Hepatocyte (in vitro differentiated cells): ENCODE measurements at places on chromosomes 11 and 22. TPM values are rescaled to one million over a fixed set of nuclear protein-coding genes. Genes with fewer than 3 reads are reported as not detected.

DNA sequence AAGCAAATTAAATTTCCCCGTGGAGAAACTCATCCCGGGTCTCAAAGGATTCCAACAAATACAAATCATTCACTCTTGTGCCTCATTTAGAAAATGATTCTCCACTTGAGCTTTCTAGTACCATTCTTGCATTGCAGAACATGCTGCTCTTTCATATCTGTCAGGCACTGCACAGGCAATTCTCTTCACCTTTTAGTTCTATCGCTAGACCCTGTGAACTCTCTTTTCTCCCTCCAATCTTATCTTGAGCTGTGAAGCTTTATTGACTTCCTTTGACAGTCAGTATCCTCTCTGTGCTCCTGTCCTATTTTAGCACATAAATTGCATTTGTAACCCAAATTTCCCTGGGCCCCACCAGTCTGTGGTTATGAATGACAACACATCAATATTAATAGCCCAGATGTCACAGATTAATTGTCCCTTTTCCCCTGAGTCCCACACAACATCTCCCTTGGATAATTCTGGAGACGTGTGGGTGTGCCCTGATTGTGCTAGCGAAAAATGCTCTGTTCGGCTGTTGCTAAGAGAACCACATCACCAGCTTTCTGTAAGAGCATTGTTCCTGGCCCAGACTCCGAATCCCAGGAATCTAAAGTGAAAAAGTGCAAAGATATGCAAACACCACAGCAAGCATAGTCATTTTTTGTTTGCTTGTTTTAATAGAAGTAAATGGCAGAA lies 22.4 kb upstream of the SC5D start:
- DNase-seq = no peak
- H3K4me1 ChIP-seq = no peaks in the 10 kb centered on the region
- H3K27me3 ChIP-seq = no peaks in the 10 kb centered on the region
- no peak overlapping the region for H3K27ac ChIP-seq

DNA sequence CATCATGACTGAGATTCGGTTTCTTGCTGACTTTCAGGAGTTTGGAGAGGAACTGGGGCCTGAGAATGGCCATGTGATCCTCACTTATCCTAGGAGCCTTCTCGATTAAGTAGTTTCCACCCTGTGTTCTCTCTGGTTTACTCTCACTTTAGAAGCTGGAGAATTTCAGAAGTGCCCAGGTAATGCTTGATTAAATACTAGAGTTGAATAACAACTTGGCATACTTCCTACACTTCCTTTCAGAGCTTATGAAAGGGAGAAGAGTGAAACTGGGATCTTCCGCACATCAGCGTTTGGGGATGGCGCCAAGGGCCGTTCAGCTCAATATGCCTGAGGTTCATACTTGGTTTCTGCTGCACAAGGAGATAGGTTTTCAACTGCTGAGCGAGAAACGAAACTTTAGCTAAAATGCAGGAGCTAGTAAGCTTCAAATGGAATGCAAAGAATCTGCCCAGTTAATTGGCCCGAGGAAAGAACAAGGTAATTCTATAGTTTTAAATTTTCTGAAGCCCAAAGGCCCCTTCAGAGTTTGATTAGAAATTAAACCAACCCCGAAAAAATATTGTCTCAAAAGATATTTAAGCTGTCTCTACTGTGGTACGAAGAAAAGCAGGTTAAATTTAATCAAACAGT lies 823 bp upstream of the MUC15 start:
- no peak for DNase-seq
- H3K27me3 ChIP-seq = no peaks in the 10 kb centered on the region
- H3K4me3 ChIP-seq = no peak overlapping the region
- no peak overlapping the region for H3K27ac ChIP-seq

DNA sequence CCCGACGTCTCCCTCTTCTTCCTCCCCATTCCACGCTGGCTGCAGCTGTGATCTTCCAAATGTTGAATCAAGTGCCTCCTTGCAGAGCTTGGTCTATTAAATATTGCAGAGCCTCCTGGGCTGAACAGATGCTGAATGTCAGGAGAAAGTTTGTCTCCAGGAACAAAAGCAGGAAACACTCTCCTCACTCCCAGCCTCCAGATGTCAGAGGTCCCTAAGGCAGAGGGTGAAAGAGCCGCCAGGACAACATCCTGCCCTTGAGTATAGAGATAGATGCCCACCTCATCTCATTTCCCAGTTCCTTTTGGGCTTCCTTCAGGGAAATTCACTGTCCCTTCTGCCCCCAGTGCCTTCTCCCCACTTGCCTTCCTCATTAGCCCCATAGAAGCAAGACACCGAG lies 40.8 kb upstream of the IGSF9B start:
- H3K36me3 ChIP-seq = no peaks in the 10 kb centered on the region
- DNase-seq = no peak
- H3K27ac ChIP-seq = no peak overlapping the region
- H3K4me1 ChIP-seq = no peaks in the 10 kb centered on the region

Gene BIRC3
- polyA plus RNA-seq = 11.5 and 13.7 TPM in 2 replicates

Gene RASL10A
- polyA plus RNA-seq = 5.3 and 6.3 TPM in 2 replicates

Gene OR4C5
- polyA plus RNA-seq = not detected in 2 replicates

DNA sequence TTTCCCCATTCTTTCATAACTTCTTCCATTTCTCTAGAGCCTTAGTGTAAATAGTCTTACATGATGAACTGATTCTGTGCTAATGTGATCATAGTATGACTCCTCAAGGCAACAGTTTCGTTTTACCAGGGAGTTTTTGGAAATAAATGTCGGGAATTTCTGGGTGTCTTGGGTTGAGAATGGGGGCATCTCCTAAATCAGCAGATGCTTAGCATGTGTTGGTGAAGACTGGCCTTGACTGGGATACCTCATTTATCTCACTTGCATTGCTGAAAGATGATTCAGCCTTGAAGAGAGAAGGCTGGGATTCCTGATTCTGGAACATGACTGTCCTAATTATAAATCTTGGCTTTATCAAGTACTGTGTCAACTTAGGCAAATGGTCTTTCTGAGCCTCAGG lies 115.7 kb upstream of the C11orf87 start:
- H3K4me3 ChIP-seq = no peak overlapping the region
- no peaks in the 10 kb centered on the region for H3K4me1 ChIP-seq
- H3K27me3 ChIP-seq = no peaks in the 10 kb centered on the region
- H3K36me3 ChIP-seq = no peaks in the 10 kb centered on the region
- no peak overlapping the region for H3K27ac ChIP-seq
- no peak for DNase-seq

Gene LARGE2
- polyA plus RNA-seq = 9.7 and 11.6 TPM in 2 replicates

- H3K4me3 ChIP-seq = no peak overlapping the region
- no peaks in the 10 kb centered on the region for H3K4me1 ChIP-seq
- H3K27me3 ChIP-seq = no peaks in the 10 kb centered on the region
- no peak overlapping the region for H3K27ac ChIP-seq
- no peak for DNase-seq
Measured at GRCh38 chr11:25377466-25377865, 880.6 kb downstream of the LUZP2 start.
